Stimulated activated CD4-positive, alpha-beta T cell treated with anti-CD3 and anti-CD28 coated beads, Interleukin-12 subunit alpha, Interleukin-12 subunit beta, amount 100 ng/mL, for 24 hours (primary cell): ENCODE measurements at places on chromosomes 13 and 19.

GRCh38 chr19:934865-935479 is 9.1 kb downstream of the ARID3A start:
- DNase-seq: no peak

- DNase-seq: no peak
Measured at GRCh38 chr19:47402504-47402903, 16.8 kb downstream of the MEIS3 start.

DNA sequence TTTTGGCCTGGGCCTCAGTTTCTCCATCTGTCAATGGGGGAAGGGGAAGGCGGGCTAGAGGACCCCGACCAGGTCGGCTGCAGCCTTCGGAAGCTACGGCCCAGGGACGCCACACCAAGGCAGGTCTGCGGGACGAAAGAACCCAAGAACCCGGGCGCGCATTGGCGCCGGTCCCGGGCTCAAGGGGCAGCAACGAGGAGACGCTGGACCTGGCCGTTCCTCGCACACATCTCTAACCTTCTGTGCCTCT is 739 bp upstream of the ILF3 start:
- peak; percentile 10 for DNase-seq

GRCh38 chr13:40589285-40590109 is 76.9 kb downstream of the FOXO1 start:
- DNase-seq: no peak
